Lower leg skin (tissue), 4 donors: ENCODE measurements at places on chromosomes 5 and 9. TPM values are rescaled to one million over a fixed set of nuclear protein-coding genes. Genes with fewer than 3 reads are reported as not detected.

Gene F12
- 6.4 TPM for total RNA-seq

Gene IFNK
- not detected for total RNA-seq

Gene RNF180
- total RNA-seq: 14.0 TPM

Gene MOB3B
- total RNA-seq: 9.9 TPM

GRCh38 chr5:73727470-73727869 lies 101.5 kb downstream of the ARHGEF28 start:
- no peak for DNase-seq

GRCh38 chr9:134040176-134040565 lies 14.9 kb downstream of the BRD3OS start:
- no peak for DNase-seq
